ENCODE measurements at places on chromosomes 16 and 17. TPM values are rescaled to one million over a fixed set of nuclear protein-coding genes. Genes with fewer than 3 reads are reported as not detected.

The HOXB4 gene
- 4.3 TPM for total RNA-seq

DNA sequence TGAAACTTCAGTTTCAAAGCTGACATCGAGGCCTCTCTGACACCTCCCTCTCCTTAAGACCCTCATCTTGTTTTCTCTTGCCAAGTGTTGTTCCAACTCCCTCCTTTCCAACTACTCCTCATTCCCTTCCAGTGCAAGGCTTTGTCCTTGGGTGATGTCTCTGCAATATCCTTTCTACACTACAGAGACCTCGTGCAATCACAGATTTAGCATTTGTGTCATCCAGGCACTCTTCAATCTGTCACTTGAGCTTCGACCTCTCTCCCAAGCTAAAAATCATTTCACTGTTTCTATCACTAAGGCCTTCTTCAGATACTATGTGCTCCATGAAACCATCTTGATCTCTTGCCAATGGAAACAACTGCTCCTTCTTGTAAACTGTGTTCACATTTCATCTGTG, 31.6 kb downstream of the TEKT3 start:
- DNase-seq = no peak

The ABCA3 gene
- total RNA-seq = 17.1 TPM

DNA sequence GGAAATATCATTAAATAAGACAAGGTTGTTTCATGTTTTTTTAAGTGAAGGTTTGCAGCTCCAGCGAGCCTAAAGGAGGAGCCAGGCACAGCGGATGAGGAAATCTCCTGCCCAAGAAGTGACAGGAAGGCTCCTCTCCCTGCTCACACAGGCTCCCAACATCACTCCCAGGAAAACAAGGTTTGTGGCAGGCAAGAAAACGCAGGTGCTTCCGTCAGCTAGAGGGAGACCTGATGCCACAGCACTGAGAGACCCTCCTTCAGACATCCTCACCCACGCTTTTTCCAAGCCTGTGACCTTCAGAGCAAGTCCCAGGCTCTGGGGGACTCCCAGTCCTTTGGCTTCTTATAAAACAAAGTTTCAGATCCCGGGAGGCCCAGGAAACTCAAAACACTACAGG, 89.7 kb downstream of the ZNF423 start:
- no peak for DNase-seq

The RTN4RL1 gene
- total RNA-seq = not detected

- DNase-seq = no peak
These were observed 69.6 kb downstream of the RAI1 start for GRCh38 chr17:17750881-17751280.

GRCh38 chr16:17989255-17989654, 347.3 kb downstream of the NPIPA8 start:
- no peak for DNase-seq

The APRT gene
- total RNA-seq = 300 TPM

The TMEM132E gene
- total RNA-seq = not detected

- DNase-seq = no peak
These were observed 488.1 kb downstream of the XYLT1 start for GRCh38 chr16:16982614-16983013.

DNA sequence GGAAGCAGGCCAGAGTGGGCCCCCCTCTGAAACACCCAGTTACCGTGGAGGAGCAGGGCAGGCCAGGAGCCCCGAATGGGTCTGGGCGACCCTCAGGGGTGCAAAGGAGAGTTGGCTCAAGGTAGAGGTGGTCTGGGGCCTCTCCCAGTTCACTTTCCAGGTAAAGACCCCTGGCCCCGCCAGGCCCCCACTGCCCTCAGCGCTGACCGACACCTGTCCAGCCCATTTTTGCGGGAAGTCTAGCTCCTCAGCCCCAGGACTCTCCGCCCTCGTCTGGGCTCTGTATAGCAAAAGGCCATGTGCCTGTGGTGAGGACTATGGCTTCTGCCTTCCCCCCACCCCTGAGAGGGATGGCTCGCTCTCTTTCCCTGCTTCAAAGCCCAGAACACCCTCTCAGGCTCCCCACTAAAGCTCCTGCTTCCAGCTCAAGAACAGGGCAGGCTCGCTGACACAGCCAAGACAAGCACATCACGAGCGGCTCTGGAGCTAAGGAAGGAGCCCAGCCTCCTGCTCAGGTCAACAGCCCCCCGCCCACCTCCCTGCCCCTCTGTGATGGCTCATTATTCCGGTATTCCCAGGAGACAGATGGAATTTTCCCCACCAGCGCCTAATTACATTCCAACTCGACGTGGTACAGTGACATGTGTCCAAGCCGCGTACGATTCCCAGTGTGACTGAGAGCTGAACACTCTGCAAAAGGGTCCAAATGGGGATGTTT, 59.4 kb downstream of the RTN4RL1 start:
- no peak for DNase-seq

DNA sequence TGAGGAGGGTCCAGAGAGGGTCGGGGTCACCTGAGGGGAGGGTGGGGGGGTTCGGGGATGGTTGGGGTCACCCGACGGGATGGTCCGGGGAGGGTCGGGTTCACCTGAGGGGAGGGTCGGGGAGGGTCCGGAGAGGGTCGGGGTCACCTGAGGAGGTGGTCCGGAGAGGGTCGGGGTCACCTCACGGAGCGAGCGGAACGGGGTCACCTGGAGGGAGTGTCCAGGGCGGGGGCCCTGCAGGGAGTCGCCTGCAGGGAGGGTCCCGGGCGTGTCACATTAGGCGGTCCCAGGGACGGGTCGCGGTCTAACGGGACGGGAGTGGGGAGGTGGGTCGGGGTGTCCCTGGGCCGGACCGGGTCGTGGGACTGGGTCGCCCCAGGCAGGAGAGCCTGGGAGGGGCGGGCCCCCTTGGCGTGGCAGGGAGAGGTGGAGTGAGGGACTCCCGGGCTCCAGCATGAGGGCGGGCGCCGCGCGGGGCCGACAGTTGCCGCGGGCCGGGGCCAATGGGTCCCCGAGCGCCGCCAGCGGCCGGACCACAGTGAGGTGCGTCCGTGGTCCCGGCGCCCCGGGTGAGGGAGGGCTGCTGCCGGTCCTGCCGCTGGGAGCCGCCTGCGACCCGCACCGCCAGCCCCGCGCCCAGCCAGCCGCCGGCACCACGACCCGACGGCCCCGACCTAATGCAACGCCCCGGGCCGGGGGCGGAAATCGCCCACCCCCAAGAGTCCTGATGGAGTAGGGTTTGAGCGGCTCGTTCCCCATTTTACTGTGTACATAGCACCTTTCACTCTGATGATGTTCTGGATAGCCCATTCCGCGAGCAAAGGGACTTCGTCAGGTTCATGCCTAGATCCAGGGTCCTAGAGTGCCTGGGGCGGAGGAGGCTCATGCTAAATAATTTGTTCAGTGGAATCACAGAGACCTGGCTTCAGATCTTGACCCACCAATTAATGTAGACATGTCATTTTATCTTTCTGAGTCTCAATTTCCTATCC, 1.2 kb upstream of the ABCA3 start:
- DNase-seq = no peak

The MYH2 gene
- not detected for total RNA-seq

DNA sequence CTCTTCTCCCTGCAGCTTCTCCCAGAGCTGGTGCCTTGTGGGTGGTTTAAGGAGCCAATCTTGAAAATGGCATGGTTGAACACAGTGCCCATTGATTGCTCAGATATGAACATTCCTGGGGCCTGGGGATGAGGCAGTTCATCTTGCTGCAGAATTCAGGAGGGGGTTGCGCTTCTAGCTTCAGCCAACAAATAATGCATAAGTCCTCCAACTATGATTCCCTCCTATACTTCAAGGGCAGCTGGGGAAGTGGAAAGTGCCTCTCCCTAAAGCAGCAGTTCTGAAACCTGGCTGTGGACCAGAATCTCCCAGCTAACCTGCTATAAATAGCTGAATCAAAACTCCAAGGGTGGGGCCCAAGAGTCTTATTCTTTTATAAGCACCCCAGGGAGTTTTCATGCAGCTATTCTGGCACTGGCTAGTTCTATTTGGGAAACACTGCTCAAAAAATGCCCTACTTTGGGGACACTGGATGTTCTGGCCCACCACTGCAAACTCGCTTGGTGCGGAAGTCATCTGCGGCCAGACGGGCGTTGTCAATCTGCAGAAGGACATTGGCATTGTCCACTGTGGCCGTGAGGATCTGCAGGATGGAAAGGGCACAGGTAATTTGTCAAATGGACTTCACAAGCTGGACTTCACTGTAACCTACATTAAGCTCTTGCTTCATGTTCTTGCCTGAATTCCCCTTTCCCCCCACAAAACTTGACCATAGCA, 130.3 kb downstream of the CCDC144A start:
- DNase-seq = no peak

The SDR42E1 gene
- 13.5 TPM for total RNA-seq

The FA2H gene
- 11.5 TPM for total RNA-seq

GRCh38 chr17:64005734-64006167, 7.6 kb downstream of the PRR29 start:
- no peak for DNase-seq

The ATAD5 gene
- 8.4 TPM for total RNA-seq

The CSF3 gene
- not detected for total RNA-seq

GRCh38 chr17:2343421-2343820, 6.1 kb downstream of the SGSM2 start:
- DNase-seq = no peak

GRCh38 chr17:49557312-49558024, 18.2 kb upstream of the NXPH3 start:
- DNase-seq = no peak

GRCh38 chr16:82832821-82833220, 206.1 kb downstream of the CDH13 start:
- no peak for DNase-seq

The HOXB2 gene
- 21.1 TPM for total RNA-seq

The IL34 gene
- 0.86 TPM for total RNA-seq

GRCh38 chr16:84098939-84099338, 17.8 kb downstream of the MBTPS1 start:
- no peak for DNase-seq

The PNMT gene
- total RNA-seq = not detected

DNA sequence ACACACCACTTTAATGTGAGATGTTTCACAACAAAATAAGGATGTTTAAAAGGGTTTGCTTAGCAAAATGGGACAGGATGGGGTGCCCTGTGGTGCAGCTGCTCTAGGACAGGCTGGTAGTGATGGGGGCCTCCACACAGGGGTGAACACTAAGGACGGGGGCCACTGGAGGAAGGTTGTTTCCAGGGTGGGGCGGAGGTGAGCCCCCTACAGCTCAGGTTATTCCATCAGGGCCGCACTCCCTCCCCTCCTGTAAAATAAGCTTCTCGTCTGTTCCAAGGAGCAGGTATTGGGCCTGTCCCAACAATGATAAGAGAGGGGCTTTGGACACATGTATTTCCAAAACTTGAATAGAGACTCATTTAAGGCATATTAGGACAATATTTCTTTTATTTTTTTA, 1.9 kb upstream of the HEXD start:
- DNase-seq = no peak

Measured in epithelial cell of proximal tubule (primary cell).